Stimulated activated CD8-positive, alpha-beta memory T cell treated with anti-CD3 and anti-CD28 coated beads, Interleukin-4, amount 100 ng/mL, for 24 hours (primary cell): ENCODE measurements at places on chromosomes 5 and 9.

DNA sequence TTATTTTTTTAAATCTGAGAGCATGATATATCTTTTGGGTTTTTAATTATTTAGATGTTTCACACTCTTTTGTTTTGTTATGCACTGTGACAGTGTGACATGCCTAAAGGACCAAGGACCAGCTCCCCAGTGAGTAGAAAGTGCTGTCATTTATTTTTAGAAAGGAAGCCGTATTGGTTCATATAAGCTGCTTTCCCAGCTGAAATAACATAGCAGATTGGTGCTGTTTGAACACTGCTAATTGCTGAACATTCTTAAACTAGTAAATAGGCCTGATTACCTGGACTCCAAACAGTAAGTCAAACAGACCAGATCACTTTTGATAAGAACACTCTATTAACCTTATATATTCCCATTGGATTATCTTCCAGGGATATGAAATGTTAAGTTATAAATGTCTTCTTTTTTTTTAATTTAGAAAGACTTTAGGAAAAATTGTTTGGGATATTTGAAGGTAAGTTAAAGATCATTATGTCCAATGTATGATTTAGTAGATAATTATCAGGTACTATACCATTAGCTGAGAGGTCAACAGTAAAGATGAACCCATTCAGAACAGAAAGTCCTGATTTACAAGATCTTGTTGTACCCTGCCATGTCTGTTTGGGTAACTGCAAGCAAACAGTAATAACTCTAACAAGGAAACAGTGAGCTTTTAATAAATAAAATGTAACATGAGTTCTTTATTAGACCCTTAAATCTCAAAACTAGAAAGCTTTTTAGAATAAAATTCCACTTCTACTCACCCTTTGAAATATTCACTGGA is 27.8 kb upstream of the ELL2 start:
- no peak for DNase-seq

DNA sequence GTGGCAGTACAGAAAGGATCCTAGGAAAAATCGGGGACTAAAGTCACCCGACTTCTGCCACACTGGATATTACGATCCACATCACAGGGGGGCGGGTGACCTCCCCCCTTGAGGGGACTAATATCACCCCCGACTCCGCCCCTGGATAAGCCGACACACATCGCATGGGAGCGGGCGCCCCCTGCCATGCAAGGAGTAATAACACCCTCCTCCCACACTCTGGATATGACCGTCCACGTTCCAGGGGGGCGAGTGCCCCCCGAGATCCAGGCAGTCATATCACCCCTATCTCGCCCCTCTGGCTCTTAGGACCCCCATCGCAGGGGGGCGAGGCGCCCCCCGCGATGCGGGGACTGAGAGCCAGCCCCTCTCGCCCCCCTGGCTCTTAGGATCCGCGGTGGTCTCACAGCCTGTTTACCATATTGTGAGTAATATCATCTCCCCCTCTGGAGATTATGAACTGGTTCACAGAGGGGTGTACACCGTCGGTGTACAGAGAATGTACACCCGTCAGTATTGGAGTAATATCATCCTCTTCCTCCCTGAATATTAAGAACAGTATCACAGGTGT is 423.0 kb downstream of the DIRAS2 start:
- no peak for DNase-seq

GRCh38 chr5:73154208-73155006 is 18.6 kb upstream of the TMEM174 start:
- DNase-seq, result no peak

DNA sequence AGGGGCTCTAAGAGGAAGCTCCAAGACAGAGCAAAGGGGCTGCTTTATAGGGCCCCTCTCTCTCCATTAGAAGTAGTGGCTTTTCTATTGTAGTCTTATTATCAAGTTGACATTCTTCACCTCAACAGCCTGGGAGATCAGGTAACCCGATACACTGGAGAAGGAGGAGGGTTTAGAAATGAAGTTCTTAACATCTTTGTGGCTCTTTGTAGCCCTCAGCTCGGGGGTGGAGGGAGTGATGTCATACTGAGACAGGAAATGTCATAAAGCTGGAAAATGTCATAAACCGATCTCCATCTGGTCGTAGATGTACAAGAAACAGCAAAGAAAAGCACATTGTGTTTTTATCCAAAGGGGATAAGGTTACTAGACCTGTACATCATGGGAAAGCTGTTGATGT is 17.9 kb downstream of the PDZD2 start:
- DNase-seq, result no peak

DNA sequence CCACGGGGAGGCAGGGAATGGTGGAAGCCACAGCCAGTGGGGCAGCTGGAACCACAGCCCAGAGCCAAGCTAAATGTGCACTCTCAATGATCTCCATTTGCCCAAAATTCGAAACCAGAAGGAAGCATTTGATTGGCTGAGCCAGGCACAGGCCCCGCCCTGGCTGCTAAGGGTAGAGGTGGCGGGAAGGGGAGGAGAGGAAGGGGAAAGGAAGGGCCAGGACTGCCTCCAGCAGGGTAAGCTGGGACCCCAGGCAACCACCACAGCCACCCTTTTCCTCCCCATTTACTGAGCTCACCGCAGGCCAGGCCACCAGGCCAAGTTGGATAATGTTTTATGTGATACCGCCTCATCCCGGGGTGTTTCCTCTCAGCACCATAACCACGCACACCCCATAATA is 100.3 kb upstream of the RAPGEF1 start:
- no peak for DNase-seq

GRCh38 chr9:137461316-137461662 is 2.2 kb upstream of the NSMF start:
- no peak for DNase-seq
